ENCODE measurements at places on chromosomes 2 and 18. TPM values are rescaled to one million over a fixed set of nuclear protein-coding genes. Genes with fewer than 3 reads are reported as not detected.

ASPRV1 gene
- 0.90 TPM for total RNA-seq

FAM110C gene
- 2.3 TPM for total RNA-seq

PID1 gene
- total RNA-seq = 1.5 TPM

PDE11A gene
- total RNA-seq = 1.2 TPM

ICOS gene
- not detected for total RNA-seq

CAPN14 gene
- 0.17 TPM for total RNA-seq

SPATA3 gene
- total RNA-seq = not detected

DTNB gene
- 16.3 TPM for total RNA-seq

SMYD1 gene
- 0.17 TPM for total RNA-seq

GRCh38 chr2:36134281-36134680 is 221.3 kb upstream of the CRIM1 start:
- DNase-seq = no peak

- no peak for DNase-seq
Measured at GRCh38 chr2:189304360-189304759, 124.8 kb upstream of the COL5A2 start.

DNA sequence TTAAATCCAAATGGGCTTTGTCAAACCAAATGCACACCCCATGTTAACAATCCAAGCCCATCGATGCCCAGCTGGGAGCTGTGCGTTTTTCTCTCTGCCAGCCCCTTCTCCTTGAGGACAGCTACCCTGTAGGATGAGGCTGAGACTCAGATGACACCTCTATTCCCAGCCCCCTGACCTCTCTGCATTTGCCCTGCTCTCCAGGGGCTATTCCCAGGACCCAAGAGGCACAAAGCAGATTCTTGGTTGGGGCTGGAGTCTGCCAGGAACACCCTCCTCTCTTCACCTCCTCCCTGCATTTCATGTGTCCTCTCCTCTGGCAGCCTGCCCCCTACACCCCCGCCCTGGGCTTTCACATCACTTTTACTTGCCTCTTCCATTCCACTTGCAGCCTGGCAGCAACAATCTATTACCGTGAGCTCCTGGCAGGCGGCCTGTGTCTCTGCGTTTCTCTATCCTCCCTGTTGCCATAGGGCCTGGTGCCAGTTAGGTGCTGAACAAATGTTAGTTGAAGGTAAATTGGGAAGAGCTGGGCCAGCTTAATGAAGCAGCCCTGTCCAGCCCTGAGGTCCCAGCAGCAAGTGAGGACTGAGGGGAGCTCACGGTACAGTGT is 51.8 kb downstream of the ADD2 start:
- DNase-seq = no peak

- DNase-seq = no peak
Measured at GRCh38 chr2:216445501-216445900, 33.2 kb downstream of the SMARCAL1 start.

- no peak for DNase-seq
Measured at GRCh38 chr2:85475799-85476490, 57.4 kb downstream of the SH2D6 start.

DNA sequence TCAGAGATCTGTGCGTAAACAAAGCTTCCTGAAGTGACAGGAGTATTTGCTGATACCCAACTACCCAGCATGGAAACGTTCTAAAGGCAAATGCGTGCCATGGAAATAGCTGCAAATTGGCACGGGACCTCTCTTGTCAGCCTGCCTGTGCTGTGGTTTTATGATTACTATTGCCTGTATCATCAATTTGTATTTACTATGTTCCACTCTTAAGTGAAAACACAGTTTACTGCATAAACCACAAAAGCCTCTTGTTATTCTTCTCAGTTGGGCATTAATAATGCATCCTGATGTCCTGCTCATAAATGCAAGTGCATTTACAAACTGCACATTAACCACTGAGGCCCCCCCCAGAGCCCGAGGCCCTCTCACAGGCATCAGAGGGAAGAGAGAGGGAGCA is 196.6 kb upstream of the SLC35G4 start:
- DNase-seq = no peak

GRCh38 chr2:219965287-219966194 is 338.1 kb downstream of the SLC4A3 start:
- DNase-seq = peak; percentile 16

DNA sequence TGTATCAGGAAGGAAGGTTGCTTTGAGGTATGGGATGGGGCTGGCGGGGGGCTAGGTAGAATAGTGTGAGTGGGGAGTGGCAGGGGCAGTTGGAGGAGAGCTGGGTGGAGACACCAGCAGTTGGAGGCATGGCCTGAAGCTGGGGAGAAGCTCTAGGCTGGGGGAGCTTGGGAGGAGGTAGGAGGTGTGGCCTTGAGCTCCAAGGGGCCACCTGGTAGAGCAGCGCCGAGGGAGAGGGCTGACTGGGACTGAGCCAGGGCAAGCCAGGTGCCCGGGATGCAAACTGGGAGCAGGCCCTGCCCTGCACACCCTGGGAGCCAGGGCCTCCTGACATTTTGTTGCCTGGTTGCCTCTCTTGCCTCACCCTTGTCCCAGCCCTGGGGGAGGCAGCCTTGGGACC is 33.1 kb upstream of the PDIA6 start:
- no peak for DNase-seq

GRCh38 chr2:180456801-180457200 is 449.7 kb upstream of the CWC22 start:
- DNase-seq = no peak

- no peak for DNase-seq
Measured at GRCh38 chr18:79394534-79395307, 1.0 kb upstream of the NFATC1 start.

DNA sequence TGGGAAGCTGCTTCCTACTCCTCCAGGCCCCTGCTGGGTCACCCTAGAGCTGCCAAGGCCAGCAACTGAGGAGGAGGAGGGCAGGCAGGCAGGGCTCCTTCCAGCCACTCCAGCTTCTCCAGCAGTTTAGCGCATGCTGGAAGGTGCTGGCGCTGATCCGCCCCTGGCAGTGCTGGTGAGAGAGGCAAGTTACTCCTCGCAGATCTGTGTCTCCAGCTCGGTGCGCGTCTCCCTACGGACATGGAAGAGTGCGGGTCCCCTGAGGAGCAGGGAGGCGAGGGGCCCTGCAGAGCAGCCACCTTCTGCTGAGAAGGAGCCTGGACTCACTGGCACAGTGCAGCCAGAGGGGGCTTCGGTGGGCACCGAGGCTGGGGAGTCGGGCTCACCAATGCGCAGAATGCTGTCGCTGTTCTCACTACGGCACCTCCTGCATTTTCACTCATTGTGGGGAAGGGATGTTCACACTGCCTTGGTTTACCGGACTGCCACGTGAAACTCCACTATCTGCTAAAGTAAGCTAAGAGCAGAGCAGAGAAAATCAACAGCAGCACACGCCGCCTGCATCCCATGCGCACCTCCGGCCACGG is 206.0 kb downstream of the HDAC4 start:
- DNase-seq = no peak

DNA sequence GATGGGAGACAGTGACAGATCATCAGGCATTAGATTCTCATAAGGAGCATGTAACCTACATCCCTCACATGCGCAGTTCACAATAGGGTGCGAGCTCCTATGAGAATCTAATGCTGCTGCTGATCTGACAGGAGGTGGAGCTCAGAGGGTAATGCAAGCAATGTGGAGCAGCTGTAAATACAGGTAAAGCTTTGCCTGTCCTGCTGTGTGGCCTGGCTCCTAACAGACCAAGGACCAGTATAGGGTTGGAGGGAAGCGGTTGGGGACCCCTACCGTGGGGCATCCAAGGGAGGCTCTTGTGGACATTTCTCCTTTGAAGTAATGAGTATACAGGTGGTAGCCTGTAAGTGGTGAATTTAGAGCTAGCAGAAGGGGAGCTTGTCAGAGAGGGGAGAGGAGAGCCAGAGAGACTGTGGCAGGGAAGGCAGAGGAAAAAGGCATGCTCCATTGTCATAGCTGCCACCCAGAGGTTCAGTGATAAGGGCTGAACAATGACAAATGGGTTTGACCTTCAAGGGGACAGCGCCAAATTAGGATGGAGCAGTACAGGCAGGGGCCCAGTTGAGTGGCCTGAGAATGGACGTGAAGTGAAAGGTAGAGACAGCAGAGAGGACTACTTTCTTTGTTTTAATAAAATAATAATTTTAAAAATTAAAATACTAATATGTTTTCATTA is 15.2 kb upstream of the TMBIM1 start:
- no peak for DNase-seq

DNA sequence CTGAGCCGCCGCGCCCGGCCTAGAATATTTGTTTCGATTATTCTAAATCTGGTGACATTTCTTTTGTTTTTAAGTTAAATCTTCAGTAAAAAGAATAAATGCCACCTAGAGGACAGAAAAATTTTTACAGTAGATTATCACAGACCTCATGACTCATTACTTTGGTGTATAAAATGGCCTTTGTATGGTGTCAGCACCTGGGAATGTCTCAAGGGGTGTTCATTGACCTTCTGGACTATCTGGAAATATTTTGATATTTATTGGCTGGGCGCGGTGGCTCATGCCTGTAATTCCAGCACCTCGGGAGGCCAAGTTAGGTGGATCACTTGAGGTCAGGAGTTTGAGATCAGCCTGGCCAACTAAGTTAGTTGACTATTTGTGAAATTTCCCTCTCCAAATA is 30.3 kb upstream of the SLC30A6 start:
- DNase-seq = peak; percentile 33

- no peak for DNase-seq
Measured at GRCh38 chr2:224393157-224393872, 8.6 kb downstream of the FAM124B start.

DNA sequence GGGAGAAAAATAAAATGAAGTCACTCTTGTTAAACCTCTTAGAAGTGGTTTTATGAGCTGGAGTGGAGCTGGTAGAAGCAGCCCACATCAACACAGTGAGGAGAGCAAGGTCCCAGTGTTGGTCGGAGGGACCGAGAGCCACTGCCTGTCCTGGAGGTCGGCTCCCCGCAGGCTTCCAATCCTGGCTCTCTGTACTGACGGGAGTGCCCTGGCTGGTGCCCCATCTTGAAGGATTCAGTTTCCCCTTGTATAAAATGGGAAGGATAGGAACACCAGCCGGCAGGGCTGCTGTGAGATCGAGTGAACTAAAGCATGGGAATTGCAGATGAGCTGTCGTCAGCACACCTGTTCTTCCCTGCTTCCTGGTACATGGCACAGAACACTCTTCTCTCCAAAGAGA is 104.3 kb upstream of the ID2 start:
- peak; percentile 34 for DNase-seq

- DNase-seq = no peak
Measured at GRCh38 chr2:180276733-180277132, 269.6 kb upstream of the CWC22 start.

DNA sequence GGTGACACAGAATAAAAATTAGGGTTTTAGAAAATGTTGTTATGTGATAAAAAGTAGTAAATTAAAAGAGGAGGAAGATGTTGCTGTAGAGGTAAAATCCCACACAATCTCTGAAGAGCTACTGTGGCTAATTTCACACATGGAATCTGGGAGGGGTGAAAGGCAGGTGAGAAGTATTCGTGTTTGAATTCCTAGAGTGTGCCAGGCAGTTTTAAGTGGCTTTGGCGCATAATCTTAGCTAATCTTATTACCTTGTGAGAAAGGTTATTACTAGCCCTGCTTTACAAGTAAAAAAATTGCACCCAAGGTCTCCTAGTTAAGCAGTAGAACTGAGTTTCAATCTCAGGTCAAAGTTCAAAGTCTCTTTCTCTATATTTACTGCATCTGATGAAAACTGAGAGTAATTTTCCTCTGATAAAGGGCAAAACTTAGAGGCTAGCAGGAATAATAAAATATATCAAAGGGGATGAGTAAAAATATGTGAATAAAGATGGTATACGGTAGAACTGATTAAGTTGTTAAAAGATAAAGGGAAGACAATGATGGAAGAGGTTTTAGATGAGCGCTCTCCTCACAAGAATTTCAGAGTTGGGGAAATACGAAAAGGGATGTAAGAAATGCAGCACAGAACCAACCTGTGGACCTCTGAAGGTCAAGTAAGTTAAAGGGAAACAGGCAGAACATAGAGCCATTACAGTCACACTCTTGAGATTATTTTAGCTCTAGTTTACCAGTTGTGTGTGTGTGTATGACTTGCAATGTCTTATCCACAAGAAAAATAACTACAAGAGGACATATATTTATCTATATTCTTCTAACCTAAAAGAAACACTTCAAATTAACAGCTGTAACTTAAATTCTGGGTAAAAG is 34.8 kb downstream of the GAREM1 start:
- no peak for DNase-seq

DNA sequence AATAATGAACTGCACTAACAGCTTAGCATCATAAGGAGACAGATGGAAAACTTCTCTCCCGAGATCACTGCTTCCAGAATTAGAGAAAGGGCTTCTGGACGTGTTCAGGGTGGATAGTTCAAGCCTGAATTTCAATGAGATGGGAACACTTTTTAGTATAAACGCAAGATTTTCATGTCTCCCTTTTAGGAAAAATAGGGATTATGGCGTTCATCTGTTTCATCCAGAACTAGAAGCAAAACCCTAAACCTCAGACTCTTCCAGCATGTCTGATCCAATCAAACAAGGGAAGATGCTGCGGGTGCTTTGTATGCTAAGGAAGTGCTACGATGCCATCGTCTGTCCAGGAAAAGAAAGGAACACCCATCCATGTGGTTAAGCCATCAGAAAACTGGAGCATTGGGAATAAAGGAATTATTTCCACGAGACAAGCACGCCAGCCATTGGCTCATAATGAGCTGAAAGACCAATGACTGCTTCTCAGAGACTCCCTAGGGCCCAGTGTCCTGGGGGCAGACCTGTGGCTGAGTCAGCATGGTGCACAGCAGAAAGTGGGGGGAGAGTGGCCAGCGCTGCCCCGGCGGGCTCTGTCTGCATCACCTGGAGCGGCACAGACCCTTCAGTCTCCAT is 65.9 kb upstream of the AFF3 start:
- DNase-seq = no peak

GRCh38 chr18:79975985-79976680 is 11.7 kb downstream of the HSBP1L1 start:
- DNase-seq = no peak

- no peak for DNase-seq
Measured at GRCh38 chr2:161135951-161136593, 24.2 kb upstream of the TANK start.

- no peak for DNase-seq
Measured at GRCh38 chr18:11066038-11066437, 83.3 kb downstream of the PIEZO2 start.

GRCh38 chr18:25786758-25787157 is 303.7 kb downstream of the SS18 start:
- no peak for DNase-seq

- no peak for DNase-seq
Measured at GRCh38 chr2:25738383-25739343, 65.3 kb upstream of the DTNB start.

DNA sequence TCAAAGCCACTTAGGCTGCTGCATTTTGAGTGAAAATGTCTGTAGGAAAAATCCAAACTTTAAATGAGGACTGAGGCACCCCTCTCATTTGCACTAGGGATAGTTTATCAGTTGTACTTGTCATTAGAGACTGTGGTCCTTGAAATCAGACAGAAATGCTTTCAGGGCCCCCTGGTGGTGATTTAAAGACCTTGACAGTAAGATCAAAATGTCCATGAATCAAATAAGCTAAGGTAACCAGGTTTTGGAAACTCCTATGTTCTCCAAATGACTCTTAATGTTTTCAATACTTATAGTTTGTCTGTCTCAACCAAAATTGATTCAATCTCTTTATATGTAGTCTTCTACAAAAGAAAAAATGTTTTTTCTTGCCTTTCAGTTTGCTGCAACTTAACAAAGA is 28.8 kb upstream of the DDX18 start:
- DNase-seq = peak; percentile 40

All from H7 (cell line).